RCC 7860 (cell line): ENCODE measurements at places on chromosomes 7 and 10.

- peak; percentile 94 for DNase-seq
These were observed 123.7 kb downstream of the TACC2 start for GRCh38 chr10:122112625-122113160.

- no peak for DNase-seq
These were observed 210.3 kb downstream of the ABCA13 start for GRCh38 chr7:48381571-48381970.

GRCh38 chr7:8433477-8434289 lies at the start of gene NXPH1:
NXPH1 (plus strand) TSS chr7:8433609.
- no peak for DNase-seq

- DNase-seq: no peak
These were observed 693.1 kb downstream of the PARD3 start for GRCh38 chr10:34121781-34122622.

- DNase-seq: no peak
These were observed 30.6 kb upstream of the FIGNL1 start for GRCh38 chr7:50480797-50481196.
